ENCODE measurements at places on chromosomes 2 and 18.

GRCh38 chr2:30275256-30275655 lies 43.9 kb downstream of the LBH start:
- DNase-seq: no peak

- DNase-seq: no peak
Observed at GRCh38 chr2:230244211-230244610, 18.7 kb downstream of the SP140 start.

DNA sequence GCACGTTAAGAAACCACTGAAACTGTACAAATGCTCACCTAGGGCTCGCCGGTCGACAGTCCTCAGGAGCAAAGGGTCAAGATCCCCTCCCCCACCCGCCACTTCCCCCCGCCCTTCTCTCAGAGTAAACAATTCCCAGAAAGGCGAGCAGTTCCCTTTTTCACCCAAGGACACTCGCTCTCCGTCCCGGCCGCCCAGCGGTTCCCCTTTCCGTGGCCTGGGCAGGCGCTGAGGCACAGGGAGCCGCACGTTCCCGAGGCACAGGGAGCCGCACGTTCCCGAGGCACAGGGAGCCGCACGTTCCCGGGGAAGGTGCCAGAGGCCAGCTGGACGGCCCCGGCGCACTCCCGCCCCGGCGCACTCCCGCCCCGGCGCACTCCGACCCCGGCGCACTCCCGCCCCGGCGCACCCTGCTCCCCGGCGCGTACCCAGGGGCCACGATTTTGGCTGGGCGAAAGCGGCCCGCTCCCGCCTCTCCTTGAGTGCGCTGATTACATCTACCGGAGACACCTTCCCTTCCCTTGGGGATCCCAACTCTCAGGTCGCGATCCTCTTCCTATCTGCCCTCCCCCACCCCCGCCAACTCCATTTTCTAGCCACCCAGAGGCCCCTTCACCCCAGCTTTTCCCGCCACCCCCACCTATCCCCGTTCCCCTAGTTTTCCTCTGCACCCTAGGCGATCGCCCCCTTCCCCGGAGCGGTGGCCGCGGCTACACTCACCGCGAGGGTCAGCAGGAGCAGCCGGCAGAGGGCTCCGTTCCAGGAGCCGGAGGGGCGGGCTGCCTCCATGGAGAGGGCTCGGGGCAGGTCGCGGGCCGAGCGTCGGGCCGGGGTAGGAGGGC lies 817 bp downstream of the DSC2 start:
- DNase-seq: no peak

DNA sequence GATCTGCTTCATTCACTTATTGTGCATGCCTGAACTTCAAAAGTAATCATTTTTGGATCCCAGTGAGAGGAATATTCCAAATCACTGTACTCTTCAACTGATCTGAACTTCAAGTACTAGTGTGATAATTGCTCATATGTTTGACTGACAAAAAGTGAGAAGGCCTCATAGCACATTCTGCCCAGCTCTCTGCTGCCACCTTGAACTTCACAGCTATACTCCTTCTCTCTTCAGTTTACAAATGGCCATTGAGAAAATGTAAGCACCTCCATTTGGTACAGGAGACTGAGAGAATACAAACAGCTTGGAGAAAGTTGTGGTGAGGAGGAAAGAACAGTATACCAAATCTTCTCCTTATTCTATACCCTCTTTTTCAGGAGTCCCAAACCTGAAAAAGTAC lies 946.0 kb upstream of the CHAC2 start:
- no peak for DNase-seq

- DNase-seq: no peak
Observed at GRCh38 chr2:162011706-162012564, 62.1 kb downstream of the DPP4 start.

Data from stimulated activated CD8-positive, alpha-beta memory T cell treated with anti-CD3 and anti-CD28 coated beads, Interleukin-4, amount 100 ng/mL, for 4 hours (primary cell).